Activated CD4-positive, alpha-beta T cell treated with anti-CD3 and anti-CD28 coated beads, Interleukin-2, amount 10 ng/mL, durations not matched to agents 24 days and 14 days (primary cell): ENCODE measurements at places on chromosomes 16 and 17.
A peak's percentile ranks its signal among the peaks of the same experiment; 100 is the strongest.

DNA sequence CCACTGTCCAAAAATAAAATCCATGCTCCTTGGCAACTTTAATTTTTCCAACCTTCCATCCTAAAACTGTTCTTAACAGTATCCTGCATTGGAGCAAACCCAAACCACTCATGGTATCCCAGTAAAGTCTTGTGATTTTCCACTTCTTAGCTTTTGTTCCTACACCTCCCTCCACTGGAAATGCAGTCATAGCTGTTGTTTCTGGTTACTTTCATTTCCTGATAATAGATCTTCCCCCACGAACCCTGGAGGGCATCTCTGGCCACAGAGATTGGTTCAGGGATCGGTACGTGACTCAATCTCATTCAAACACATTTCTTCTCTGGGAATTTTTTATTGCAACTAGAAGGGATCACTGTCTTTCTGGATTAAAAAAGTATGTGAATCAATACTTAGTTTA lies 276.0 kb downstream of the GRIN2A start:
- no peak for DNase-seq

- DNase-seq, result no peak
These were observed 209.4 kb downstream of the ZFHX3 start for GRCh38 chr16:72838586-72838910.

- no peak for DNase-seq
These were observed 42.7 kb upstream of the SMPD3 start for GRCh38 chr16:68490829-68491575.

DNA sequence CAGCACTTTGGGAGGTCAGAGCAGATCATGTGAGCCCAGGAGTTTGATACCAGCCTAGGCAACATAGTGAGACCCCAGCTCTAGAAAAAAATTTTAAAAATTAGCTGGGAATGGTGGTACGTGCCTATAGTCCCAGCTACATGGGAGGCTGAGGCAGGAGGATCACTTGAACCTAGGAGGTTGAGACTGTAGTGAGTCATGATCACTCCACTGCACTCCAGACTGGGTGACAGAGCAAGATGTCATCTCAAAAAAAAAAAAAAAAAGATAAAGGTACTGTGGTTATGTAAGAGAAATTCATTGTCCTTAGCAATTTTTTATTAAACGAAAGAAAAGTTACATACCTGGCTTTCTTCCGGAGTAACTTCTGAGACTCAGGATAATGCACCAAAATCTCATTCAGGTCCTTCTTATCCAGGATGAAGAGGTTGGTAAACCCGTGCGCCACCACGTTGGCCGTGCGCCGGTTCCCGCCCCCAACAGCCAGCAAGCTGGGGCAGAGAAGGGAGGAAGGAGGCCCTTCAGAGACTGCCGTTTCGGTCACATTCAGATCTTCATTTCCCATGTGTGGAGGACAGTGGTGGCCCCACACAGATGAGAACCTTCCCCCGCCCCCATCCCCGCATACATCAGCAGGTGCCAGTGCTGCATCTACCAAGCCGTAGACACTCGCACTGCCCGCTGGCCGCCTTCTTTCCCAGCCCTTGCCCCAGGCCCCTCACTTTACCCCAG lies 73.7 kb downstream of the CNGB1 start:
- no peak for DNase-seq

DNA sequence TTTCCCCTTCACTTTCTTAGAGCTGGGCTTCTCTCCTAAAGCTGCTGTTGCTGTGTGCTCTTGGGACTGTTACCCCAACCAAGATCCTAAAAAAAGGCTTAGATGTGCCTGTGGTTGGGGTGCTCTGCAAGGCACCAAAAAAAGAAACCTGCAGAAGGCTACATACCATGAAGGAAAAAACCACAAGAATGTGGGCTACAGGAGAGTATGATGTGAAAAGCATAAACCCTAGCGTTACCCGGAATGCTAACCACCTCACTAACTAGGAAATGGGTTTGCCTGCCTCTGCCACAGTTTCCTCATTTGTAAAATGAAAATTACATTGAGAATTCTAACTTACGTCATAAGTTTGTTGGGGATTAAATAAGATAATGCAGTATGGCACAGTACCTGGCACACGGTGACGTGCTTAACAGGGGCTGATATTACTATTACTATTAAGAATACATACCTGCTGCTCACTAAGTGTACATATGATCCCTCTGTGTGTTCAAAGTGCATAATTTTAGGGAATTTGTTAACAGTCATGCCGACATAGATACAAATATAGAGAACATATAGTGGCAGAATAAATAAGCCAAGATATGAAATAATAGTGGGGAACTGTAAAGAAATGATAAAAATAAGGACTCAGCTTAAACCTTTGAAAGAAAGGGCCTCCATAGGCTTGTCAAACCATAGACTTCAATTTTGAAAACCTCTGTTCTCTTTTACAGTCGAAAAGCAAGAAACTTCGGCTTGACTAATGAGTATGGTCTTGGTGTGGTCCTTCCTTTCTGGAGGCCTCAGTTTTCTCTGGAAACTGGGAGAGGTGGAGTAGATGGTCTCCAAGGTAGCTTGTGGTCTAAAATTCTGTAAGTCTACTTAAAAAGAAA lies 177.8 kb upstream of the TBX2 start:
- peak; percentile 82 for DNase-seq

- no peak for DNase-seq
These were observed 36.7 kb upstream of the ABR start for GRCh38 chr17:1216217-1217088.

- DNase-seq, result no peak
These were observed 14.6 kb upstream of the PITPNA start for GRCh38 chr17:1577182-1577581.

DNA sequence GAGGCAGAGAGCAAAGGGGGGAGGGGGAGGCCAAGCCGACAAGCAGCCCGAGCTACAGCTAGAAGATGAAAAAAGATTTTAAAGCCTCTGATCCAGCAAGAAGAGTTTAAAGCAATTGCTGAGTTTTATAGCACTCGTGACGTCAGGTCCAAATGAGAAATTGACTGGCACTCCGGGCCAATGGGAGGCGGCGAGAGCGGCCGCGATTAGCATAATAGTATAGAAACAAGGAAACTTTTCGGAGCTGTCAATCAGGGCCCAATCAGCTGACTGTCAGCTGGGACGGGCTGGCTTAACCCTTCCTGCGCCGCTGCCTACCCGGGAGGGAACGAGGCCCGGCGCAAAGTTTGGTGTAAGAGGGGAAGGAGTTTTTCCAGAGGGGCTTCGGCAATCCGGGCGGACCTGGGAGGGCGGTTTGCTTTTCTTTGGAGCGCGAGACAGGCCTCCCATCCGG lies at the start of gene MAF:
MAF (minus strand) TSS at position 100 of the 454 bp plus-strand sequence. CDS start 835 bp downstream, outside the sequence.
- DNase-seq, result peak; percentile 97

GRCh38 chr17:72361892-72362291 lies 241.1 kb downstream of the SOX9 start:
- no peak for DNase-seq

DNA sequence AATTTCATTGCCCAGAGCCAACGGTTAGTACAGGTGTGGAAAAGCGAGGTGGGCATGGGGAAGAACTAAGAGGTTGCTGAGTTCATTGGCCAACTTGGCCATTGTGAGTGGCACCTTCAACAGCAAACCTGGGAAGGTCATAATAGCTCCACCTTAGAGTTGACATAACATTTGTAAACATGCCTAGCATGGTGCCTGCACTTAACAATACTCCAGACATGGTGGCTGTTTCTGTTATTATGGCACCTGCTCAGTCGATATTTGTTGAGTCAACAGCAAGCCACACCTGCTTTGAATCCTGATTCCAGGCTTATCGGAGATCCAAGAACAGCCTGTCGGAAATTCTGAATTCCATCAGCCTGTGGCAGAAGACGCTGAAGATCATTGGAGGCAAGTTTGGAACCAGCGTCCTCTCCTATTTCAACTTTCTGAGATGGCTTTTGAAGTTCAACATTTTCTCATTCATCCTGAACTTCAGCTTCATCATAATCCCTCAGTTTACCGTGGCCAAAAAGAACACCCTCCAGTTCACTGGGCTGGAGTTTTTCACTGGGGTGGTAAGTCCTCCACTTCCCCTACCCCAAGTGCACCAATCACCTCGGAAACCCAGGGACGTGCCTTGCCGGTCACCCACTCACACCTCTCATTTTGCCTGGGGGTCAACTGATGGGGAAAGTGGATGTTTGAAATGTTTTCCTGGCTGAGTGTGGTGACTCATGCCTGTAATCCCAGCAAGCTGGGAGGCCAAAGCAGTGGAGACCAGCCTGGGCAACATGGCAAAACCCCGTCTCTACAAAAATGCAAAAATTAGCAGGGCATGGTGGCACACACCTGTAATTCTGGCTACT lies 46.0 kb downstream of the TMC5 start:
- DNase-seq, result no peak

DNA sequence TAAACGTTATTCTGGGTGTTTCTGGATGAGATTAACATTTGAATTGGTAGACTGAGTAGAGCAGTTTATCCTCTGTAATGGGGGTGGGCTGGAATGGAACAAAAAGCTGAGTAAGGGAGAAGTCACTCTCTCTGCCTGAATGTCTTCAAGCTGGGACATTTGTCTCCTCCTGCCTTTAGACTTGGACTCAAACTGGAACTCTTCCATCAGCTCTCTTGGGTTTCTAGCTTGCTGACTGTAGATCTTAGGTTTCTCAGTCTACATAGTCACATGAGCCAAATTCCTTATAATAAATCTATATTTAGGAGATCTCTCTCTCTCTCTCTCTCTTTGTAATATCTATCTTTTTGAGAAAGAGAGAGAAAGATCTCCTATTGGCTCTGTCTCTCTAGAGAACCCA lies 553.3 kb upstream of the CDH11 start:
- no peak for DNase-seq

- DNase-seq, result no peak
These were observed 21.1 kb downstream of the NXPH3 start for GRCh38 chr17:49596613-49597244.

DNA sequence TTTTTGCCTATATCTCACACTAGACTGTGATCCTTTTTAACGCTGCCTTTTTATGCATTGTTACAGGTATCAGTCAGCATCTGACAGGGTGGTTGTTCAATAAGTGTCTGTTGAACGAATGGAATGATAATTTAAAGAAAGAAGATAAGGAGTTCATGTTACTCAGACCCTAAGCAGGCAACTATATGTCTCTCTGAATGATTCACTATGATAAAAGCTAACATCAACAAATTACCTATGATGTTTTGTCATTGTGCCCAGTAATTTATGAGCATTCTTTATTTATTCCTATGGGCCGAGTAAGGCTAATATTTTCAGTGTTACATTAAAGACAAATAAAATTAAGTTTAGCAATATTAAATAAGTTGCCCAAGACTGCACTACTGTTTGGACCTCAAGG lies 435.0 kb upstream of the KIF2B start:
- no peak for DNase-seq

GRCh38 chr16:88015806-88016140 lies 64.5 kb downstream of the BANP start:
- no peak for DNase-seq
